Forelimb muscle (tissue), 1 donor: ENCODE measurements at places on chromosomes 3 and 15.

- DNase-seq, result no peak
Measured at GRCh38 chr3:134918441-134918840, 123.4 kb downstream of the EPHB1 start.

- DNase-seq, result no peak
Measured at GRCh38 chr15:53031469-53031868, 241.3 kb upstream of the ONECUT1 start.

DNA sequence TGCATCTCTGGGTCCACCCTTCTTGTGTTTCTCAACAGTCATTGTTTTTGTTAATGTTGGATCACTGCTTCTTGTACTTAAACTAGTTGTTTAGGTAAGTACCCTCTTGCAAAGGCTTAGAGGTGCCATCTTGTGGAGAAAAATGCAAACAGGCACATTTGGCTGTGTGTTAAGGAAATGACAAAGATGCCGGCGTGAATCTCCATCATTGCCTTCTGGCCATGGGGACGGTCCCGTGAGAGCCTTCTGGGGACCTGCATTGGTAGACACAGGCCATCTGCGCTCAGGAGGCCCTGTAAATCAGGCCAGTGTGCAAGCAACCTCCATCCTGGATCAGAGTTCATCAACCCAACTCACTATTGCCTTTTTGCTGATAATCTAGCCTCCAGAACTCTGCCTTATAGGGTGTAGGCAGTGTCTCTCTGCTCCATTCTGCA, 158.6 kb upstream of the NR2E3 start:
- DNase-seq, result no peak

- DNase-seq, result no peak
Measured at GRCh38 chr3:177357352-177358090, 160.2 kb upstream of the TBL1XR1 start.

- DNase-seq, result no peak
Measured at GRCh38 chr3:170358042-170359010, 811 bp downstream of the SKIL start.

GRCh38 chr3:160084998-160085397, 96.4 kb downstream of the IL12A start:
- DNase-seq, result no peak

GRCh38 chr3:101567528-101568317, 6.1 kb downstream of the TRMT10C start:
- no peak for DNase-seq

DNA sequence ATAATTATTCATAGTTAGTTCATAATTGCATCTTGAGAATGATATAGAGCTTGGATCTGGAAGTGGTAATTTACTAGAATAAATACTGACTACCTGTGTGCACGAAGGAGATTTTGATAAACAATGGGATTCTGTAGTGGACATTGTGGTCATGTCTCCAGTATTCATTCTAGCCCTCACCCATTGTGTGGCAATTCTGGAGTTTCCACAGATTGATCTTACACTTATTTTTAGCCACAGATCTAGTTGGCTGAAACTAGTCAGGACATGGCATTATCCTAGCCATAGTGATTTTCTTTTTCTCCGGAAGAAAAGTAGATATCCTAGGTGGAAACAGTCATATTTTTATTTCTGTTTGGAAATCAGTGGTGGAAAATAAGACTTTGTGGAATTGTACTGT, 833.1 kb downstream of the NAALADL2 start:
- DNase-seq, result no peak

DNA sequence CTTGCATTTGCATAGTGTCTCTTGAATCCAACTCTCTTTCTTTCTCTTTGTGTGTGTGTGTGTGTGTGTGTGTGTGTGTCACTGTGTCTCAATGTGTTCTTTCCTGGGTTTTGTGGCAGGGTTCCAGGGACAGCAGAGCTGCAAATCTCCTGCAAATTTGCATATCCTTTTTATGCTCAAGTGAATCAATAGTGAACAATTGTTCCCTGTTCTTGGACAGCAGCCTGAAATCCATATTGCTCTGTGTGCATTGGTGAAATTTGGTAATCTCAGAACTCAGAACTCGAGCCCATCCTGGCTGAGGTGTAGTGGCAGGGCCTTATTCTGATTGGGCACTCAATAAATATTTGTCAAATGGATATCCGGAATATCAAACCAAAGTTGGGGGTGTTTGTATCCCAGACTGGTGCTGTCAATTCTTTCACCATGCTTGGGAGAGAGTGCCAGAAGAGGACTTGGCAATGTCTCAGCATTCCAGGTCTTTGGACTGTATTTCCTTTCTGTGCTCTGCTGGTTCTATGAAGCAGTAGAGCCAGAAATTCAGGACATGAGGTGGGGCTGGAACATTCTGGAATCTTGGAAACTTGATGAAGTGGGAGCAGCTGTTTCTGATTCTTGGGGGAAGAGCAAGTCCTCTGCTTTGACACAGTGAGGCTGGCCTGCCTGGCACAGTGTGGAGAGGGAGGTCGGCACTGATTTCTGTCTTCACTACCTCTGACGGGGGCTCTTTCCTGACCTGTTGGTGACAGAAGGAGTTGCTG, 380.6 kb upstream of the C2CD4B start:
- no peak for DNase-seq

- no peak for DNase-seq
Measured at GRCh38 chr3:126445506-126445905, 30.2 kb downstream of the ZXDC start.

GRCh38 chr15:66760968-66761725, 59.1 kb downstream of the SMAD6 start:
- DNase-seq, result no peak

DNA sequence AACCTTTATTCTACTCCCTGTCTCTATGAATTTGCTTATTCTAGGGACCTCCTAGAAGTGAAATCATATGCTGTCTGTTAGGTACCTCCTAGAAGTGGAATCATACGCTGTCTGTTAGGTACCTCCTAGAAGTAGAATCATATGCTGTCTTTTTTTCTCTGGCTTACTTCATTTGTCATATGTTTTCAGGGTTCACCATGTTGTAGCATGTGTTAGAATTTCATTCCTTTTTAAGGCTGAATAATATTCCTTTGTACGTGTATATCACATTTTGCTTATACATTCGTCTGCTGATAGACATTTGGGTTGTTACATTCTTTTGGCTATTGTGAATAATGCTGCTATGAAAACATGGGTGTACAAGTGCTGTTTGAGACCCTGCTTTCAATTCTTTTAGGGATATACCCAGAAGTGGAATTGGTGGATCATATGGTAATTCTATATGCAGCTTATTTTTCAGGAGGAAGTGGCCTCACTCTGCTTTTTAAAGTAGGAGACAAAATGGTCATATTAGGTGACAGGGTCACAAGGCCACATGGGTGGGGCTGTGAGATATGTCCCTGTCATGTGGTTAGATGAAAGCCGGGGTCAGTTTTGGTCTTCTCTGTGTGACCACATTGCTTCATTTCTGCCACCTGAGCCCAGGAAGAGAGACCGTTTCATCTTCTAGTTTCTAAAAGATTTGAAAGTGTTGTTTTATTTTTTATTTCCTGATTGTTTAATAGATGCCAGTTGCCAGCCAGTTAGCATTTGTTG, 76.7 kb downstream of the FLNB start:
- no peak for DNase-seq

GRCh38 chr3:140420621-140421357, 257.1 kb upstream of the TRIM42 start:
- DNase-seq, result no peak

GRCh38 chr3:122094125-122094524, 39.0 kb downstream of the CD86 start:
- no peak for DNase-seq

DNA sequence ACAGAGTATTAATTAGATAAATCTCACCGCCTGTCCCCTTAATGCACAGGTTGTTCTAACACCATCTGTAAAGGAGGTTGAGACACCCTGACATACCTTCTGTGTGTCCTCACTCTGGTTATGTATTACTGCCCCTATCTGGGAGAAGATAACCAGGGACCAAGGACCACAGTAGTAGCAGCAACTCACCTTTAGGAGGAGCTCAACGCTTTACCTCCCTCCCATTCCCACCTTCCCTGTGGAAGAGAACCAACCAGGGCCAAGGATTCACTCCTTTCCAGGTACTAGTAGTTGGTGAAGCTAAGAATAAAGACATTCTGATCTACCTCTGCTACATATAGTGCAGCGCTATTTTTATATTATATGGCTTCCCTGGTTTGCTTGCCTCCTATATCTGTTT, 232.6 kb downstream of the MEX3B start:
- DNase-seq, result no peak

GRCh38 chr3:10090179-10090578, 17.9 kb downstream of the FANCD2OS start:
- no peak for DNase-seq

- no peak for DNase-seq
Measured at GRCh38 chr3:126113733-126114442, 30.0 kb upstream of the SLC41A3 start.

DNA sequence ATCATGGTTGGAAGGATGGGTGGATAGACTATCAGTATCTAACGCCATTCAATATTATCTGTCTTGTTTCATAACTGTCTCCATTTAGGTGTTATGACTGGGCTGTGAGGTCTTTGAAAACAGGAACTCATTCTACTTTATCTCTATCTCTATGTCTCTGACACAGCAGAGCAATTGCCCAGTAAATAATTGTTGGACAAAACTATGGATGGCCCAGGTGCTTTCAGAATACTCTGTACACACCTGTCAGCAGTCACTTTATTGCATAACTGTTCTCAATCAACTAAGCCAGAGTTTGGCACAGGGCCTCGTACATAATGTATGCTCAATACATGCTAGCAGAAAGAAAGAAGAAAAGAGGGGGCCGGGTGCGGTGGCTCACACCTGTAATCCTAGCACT, 210.3 kb downstream of the OPA1 start:
- DNase-seq, result no peak

- DNase-seq, result no peak
Measured at GRCh38 chr3:150723946-150724345, 20.2 kb upstream of the ERICH6 start.

- no peak for DNase-seq
Measured at GRCh38 chr3:27185231-27185989, 183.8 kb downstream of the NEK10 start.

- no peak for DNase-seq
Measured at GRCh38 chr3:81406318-81406717, 355.1 kb downstream of the GBE1 start.

GRCh38 chr15:77064539-77065308, 6.2 kb downstream of the TSPAN3 start:
- DNase-seq, result no peak

DNA sequence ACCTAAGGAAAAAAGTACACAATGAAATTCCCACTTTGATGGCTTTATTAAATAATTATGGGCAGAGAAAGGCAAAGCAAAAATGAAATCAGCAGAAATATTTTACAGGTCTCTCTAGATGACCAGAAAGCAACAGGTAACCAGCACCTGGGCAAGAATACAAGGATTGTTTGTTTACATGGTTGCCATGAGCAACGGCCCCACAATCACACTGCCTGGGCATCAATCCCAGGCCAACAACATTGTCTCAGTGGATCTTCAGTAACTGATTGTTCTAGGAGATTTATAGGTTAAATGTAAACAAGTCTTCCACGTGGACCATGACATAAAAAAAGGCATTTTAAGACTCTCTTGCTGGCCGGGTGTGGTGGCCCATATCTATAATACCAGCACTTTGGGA, 82.6 kb downstream of the PDZRN3 start:
- no peak for DNase-seq

- no peak for DNase-seq
Measured at GRCh38 chr15:46701346-46701745, 1016.0 kb upstream of the SEMA6D start.

DNA sequence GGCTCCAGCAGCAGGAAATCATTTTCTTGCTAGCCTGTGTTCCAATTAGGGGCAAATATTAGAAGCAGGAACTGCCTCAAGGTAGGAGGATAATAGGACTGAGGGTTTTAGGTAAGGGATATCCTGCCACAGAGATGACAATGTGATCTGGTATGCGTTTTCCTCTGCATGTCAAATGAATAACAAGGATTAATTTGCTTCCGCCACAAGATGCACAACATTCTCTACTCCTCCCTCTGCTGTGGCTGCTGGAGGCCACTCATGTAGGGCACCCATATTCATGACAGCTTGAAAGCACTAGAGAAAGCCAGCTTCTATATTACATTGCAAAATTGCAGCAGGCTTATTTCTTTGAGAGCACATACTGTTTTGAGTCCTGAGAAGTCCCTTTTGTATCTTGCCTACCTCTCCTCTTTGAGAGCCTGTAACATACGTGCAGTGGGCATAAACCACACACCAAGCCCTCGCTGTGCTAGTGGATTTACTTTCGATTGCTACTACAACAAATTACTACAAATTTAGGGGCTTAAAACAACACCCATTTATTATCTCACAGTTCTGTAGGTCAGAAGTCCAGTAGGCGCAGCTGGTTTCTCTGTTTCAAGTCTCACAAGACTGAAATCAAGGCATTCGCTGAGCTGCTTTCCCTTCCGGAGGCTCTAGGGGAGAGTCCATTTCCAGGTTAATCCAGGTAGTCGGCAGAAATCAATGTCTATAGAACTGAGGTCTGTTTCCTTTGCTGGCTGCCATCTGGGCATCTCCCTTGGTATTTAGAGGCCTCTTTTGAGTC, 5.9 kb upstream of the CD47 start:
- DNase-seq, result no peak
